ENCODE measurements at places on chromosomes 5 and 9.

GRCh38 chr9:106621313-106622163 is 241.4 kb upstream of the ZNF462 start:
- no peak for DNase-seq

GRCh38 chr9:93004561-93004960 is 53.9 kb upstream of the SUSD3 start:
- DNase-seq = no peak

- no peak for DNase-seq
These were observed 23.8 kb downstream of the CAMSAP1 start for GRCh38 chr9:135883410-135884089.

DNA sequence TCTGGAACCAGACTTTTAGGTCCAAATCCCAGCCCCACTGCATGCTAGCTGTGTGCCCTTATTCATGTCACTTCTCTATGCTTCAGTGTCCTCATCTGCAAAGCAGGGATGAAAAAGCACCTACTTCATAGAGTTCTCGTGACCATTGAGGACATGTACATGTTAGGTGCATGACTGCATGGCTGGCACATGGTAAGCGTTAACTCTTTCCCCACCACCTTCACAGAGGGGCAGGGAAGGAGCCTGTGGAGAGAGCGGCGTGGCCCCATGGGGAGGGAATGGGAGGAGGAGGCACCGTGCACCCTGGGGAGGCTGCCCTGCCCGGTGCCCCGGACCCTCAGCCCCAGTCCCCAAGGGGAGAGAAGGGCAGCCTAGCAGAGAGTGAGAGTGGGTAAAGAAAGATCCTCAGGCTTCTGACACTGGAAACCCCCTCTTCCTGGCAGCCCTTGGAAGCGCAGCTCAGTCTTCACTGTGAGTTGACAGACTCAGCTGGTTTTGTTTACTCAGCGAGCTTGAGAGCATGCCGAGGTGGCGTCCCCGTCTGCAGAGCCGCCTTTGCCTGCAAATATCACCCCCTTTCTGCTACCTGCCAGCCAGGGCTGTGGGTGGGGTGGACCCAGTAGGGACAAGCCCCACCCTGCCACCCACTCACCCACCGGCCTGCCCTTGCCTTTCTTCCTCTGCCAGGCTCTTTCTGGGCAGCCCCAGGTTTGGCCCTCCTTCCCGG is 10.6 kb upstream of the ANGPTL2 start:
- DNase-seq = peak; percentile 28

DNA sequence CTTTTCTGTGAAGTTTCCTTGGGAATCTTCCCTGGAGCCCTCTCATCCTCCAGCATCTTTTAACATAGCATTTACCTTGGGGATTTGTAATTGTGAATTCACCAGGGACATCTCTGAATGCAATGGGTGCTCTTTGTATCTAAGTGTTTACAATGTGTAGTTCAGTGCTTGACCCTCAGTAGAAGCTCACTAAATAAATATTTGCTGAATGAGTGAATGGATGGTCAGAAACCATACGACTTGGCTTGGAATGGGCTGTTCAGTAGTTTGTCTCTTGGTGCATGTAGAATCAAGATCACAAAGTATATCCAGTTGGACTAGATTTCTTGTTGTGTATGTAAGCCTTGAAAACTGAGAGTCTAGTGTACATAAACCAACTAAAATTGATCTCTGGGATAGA is 81.8 kb upstream of the MEF2C start:
- no peak for DNase-seq

DNA sequence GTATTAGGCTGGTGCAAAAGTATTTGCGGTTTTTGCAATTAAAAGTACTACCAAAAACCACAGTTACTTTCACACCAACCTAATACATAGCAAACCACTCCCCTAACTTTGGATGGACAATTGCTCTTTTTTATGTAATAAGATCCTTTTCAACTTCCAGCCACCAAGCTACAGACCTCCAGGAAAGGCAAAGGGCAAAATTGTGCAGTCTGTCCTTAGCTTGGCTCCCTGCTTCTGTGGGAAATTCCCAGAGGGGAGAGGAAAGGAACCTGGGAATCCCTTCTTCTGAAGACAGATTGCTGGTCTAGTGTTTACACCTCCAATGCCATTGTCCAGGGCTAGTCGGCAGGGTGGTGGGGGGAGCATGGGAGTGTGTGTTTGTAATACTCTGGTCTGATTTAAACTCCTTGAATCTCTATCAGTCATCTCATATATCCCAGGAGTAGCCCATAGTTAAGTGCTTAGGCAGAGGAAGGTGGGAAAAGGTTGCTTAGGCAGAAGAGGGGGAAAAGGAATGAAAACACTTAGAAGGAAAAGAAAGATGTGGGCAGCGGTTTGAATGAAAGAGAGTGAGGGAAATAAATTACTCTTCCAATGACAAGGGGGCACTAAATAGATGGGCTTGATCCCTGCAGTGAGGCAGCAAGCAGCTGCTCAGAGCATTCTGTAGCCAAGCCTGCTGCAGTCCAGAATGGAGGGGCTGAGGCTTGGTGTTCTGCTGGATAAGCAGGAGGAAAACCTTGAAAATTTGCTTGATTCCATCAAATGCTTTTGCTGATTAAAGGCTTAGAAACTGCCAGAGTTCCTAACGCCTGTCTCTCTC is 86.9 kb upstream of the MAP1B start:
- peak; percentile 20 for DNase-seq

DNA sequence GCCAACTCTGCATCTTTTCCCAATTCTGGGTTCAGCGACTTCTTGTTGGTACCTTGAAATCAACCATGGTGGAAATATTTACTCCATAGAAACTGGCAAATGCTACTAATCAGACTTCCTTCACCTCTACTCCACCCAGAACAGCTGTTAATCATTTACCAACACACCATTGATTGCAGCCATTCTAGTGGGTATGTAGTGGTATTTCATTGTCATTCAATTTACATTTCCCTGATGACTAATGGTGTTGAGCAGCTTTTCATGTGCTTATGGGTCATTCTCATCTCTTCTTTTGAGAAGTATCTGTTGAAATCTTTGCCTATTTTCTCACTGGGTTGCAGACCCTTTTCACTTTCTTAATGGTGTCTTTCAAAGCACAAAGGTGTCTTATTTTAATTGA is 122.4 kb upstream of the MSX2 start:
- DNase-seq = no peak

DNA sequence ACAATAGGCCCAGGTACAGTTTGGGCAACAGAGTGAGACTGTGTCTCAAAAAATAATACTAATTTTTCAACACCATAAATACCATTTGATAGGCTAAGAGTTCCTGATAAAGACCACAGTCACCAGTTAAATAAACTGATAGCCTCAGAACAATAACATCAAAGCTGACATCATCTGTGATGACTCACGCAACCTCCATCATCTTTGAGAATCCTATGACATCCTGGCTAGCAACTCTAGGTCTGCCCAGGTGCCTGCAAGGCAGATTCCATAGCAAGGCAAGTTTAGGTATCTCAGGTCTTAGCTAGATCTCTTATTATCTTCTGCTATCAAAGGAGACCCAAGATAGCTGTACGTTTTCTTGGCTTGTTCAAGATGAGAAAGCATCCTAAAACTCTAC is 30.5 kb upstream of the UBAP2 start:
- no peak for DNase-seq

GRCh38 chr5:154197801-154198491 is 7.4 kb downstream of the GALNT10 start:
- DNase-seq = no peak

DNA sequence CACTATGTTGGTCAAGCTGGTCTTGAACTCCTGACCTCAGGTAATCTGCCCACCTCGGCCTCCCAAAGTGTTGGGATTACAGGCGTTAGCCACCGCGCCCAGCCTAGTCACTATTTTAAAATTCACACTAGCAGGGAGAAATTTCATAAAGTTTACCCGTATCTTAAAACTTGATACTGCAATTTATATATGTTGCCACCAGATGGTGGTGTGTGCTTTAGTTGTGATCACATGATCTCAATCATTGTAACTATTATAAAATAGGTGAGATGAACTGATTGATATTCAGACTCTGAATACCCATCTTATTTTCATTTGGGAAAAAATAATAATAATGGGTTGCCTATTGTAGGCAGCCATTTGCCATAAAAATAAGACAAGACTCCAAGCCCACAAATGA is 1330.4 kb upstream of the WWC1 start:
- DNase-seq = no peak

GRCh38 chr5:90345684-90346083 is 63.9 kb downstream of the CETN3 start:
- DNase-seq = no peak

DNA sequence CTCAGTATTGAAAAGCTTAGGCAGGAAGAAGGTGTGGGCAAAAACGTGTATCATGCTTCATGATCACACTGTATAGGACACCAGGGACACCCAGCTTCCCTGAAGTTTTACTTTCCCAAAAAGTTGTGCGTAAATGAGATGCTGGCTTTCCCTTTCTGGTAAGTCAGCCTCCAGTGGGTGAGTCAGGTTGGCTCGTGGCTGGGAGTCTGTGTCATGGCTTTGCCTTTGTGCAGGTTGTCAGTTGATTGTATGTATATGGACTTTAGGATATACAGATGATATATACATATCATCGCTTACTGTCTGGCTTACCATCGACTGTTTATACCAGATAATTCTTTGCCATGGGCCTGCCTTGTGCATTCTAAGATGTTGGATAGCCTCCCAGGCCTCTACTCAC is 34.2 kb downstream of the ADRB2 start:
- DNase-seq = no peak

DNA sequence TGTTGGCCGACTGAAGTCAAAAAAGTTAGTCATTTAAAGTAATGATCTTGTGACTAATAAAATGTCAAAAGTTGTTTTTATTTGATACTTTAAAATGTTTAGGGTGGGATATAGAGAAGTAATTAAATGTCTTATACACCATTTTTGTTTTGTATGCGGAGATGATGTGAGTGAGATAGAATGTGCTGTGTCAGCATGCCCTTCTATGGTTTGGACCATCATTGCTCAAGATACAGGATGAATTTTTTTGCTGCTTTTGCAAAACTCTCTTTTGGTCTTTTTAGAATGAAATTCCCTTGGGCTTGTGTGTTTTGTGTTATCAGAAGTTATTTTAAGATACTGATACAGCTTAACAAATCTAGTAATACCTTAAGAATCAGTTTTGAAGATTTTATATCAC is 12.5 kb downstream of the SRFBP1 start:
- no peak for DNase-seq

- DNase-seq = no peak
These were observed 338.2 kb downstream of the NTRK2 start for GRCh38 chr9:85007748-85008147.

GRCh38 chr9:110432253-110432652 is 94.6 kb upstream of the TXNDC8 start:
- DNase-seq = no peak

DNA sequence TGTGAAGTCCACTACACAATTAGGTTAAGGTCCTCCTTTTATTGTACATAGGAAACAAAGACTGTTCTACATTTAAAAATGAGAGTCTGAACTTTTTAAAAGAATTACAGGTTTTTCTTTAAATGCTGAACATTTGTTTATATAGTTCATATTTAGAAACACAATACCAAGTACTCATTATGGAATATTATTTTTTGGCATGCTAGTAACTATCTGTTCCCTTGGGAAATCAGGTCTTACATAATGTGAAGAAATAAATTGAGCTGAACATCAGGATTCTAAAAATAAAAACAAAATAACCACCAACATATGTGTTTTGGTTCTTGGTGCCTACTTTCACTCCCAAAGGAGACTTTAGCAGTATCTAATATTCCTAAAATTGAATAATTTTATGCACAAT is 230.5 kb upstream of the IZUMO3 start:
- no peak for DNase-seq
